ENCODE measurements at places on chromosomes 2 and 18.

GRCh38 chr2:238644095-238645081, 203.5 kb upstream of the TWIST2 start:
- DNase-seq, result peak; percentile 64

DNA sequence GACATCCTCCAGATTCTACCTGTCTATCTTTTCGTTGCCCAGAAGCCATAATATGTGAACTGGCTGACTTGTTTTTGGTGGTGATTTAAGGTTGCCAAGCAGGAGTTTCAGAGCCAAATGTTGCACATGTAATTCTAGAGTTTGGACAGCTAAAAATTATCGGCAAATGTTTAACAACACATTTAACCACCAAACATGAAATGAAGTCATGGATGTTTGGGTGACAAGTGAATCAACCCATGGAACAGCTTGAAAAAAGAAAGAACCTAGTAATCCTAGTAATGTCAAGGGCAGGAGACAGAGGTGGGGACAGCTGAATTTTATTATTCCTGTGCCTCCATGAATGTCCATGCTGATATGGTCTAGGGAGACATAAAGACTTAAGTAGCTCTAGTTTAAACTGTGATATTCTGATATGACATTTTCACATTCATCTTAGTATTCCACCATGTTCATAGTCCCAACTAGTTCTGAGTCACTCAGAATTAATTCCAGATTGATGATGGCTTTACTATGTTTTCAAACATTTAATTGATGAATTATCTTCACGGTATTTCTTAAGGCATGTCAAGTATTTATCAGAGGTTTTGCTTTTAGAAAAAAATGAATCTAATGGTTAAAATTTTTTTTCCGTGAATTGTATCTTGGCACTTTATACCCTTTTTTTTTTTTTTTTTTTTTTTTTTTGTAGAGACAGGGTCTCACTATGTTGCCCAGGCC, 101.7 kb downstream of the SOCS6 start:
- DNase-seq, result peak; percentile 71

- no peak for DNase-seq
Observed at GRCh38 chr2:179096090-179096489, 46.2 kb upstream of the CCDC141 start.

DNA sequence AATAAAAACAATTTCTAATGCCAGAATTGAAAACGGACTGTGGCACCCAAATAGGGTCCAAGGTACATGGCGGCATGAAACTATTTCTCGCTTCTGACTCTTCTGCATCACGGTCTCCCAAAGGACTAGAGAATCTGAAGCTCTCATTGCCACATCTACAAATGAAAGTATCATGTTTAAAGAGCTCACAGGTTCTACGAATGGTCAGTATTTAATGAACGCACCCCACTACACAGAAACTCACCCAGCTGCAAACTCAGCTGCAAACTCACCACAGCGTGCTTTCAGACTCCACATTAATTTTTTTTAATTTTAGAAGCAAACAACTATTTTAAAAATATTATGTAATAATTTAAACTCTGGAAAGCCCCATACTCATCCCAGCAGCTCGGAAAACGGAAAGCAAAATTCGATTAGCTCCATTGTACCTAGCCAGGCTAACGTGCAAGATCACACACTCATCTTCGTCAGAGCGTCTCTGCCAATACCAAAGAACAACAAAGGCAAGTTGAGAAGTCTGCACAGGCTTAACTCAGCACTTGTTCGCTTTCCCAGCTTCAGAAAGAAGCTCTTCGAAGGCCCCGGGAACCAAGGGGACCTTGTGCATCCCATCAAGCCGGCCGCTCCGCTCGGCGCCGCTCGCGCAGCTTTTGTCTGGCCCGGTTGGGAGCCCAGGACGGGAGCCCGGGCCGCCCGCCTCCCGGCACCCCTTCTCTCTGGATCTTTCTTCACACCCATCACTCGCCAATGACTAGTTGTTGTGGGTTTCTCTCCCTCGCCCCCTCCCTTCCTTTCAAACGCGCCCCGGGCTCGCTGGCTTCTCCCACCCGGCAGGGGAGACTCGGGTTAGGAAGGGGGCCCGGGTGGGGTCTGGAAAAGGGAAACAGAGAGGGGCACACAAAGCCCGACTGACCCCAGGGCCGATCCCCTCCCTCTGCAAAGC, 785 bp downstream of the CLASP1 start:
- DNase-seq, result no peak

DNA sequence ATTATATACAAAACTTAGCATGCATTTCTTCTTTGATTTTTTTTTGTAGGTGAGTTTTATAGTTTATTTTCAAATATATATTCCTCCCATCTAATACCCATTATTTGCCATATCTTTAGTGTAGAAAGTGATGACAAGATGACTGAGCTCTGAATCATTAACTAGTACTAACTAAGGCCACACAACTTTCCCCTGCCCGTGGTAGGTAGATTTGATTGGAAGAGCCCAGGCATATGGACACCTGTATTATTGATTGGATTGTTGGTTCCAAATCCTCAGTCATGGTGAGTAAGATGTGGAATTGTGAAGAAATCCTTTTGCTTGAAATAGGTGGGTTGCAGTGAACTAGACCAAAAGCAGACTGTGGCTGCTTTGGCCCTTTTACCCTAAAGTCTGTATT, 54.8 kb downstream of the ABI2 start:
- no peak for DNase-seq

- no peak for DNase-seq
Observed at GRCh38 chr2:7703048-7703447, 785.8 kb downstream of the RNF144A start.

DNA sequence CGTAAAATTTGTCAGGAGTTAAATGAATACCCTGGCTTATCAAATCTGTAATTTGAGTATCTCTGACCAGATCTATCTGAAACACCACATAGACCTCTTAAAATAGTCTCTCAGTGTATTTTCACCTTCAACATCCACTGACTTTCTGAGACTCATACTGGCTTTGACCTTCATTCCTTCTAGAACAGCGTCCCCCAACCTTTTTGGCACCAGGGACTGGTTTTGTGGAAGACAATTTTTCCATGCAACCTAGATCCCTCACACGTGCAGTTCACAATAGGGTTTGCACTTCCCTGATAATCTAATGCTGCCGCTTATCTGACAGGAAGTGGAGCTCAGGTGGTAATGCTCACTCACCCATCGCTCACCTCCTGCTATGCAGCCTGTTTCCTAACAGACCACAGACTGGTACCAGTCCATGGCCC, 3.2 kb downstream of the NBAS start:
- no peak for DNase-seq

DNA sequence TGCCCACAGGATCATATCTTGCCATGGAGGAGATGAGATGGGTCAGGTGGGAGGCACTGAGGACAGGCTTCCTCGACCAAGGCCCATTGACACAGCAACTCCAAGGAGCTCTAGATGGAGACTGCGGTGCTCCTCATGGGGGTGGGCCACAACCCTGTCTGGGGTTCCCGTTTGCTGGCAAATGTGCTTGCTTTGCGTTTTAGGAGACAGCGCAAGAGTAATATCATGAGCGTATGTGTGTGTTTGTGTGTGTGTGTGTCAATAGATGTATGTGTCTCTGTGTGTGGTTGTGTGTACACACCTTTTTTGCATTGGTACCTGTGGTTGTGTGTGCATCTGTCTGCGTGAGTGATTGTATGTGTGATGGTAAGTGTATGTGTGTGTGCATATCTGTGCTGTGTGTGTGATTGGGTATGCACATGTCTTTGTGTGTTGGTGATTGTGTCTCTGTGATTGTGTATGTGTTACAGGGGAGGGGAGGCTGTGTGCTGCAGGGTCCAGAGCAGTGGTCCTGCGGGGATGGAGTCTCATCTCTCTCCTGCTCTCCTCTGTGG, 4.4 kb downstream of the FBLN7 start:
- no peak for DNase-seq

- peak; percentile 44 for DNase-seq
Observed at GRCh38 chr18:45014047-45014501, 333.4 kb downstream of the SETBP1 start.

GRCh38 chr18:49021433-49022129, 70.8 kb upstream of the SMAD7 start:
- DNase-seq, result no peak

DNA sequence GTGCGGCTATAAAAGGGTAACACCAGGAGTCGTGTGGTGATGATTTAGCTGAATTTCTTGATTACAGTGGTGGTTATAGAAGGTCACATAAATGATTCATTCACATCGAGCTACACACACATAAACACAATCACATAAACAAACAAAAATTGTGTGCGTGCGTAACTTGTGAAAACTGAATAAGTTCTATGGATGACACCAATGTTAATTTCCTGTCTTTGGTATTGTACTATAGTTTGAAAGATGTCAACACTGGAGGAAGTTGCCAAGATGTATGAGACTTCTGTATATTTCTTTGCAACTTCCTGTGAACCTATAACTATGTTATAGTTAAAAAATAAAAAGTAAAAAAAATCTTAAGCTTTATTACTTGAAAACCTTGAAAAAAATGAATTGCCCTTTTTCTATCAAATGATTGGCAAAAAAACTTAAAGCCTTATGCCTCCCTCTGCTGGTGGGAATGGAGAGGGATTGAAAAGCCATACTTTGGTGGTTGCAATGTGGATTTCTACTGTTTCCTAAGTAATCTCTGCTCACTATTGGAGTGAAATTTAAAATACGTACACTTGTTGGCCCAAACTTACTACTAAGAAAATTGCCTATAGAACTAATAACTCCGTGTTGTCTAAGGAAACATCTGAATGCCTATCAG, 227.7 kb downstream of the RPIA start:
- DNase-seq, result no peak

DNA sequence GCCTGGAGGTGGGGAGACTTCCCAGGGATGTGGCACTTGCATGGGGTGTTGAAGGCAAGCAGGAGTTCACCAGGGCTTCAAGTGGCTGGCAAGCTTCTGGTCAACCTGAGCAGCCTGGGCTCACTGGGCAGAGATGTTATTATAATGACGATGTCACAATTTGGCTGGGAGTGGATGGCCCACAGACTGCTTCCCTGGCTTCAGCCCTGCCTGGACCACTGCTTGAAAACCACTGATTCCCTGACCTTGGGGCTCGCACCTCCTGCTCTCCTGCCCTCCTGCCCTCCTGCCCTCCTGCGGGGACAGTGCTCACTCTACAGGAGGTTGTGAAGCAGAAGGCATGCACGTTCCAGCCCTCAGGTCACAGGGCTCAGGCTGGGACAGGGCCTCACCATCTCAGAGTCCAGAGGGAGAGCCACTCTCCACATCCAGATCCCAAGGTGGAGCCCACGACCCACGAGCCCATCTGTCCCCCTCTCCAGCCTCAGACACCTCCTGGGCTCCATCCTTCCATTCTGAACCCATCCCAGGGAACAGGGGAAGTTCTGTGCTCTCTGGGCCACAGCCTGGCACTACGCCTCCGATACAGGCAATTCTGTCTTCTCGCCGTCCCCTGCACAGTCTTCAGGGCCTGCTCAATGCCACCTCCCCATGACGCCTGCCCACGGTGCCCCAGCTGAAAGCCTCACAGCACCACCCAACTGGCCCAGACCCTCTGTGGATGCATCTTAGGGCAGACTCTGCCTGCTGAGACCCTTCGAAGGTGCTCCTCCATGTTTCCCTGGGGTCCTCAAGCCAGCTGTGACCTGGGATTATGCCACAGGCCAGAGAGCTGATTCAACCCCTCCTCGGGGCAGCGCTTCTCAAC, 241.6 kb upstream of the RAB6C start:
- DNase-seq, result no peak

GRCh38 chr2:207133458-207133819, 32.3 kb downstream of the KLF7 start:
- DNase-seq, result no peak

GRCh38 chr2:8984855-8985254, 18.6 kb downstream of the MBOAT2 start:
- DNase-seq, result no peak

DNA sequence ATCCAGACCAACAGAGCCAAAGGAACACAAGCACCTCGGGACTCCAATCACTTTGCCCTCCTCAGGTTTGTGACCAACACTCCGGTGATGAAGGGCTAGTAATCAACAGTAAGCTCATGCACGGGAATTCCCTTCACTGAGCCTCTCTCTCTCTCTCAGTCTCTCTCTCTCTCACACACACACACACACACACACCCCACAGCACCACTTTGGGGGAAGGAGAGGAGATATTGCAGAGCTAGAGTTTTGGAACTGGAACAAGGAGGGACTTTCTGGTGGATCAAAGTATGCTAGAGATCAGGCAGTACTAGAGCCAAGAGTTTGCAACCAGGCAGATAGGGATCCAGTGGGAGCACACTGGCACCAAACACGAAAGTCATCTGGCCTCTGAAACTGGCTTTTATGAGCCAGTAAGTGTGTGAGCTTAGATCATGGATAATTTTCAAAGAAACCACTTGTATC, 98.7 kb downstream of the ANKRD44 start:
- DNase-seq, result no peak

GRCh38 chr18:48942554-48943261, 8.1 kb downstream of the SMAD7 start:
- DNase-seq, result peak; percentile 62

- no peak for DNase-seq
Observed at GRCh38 chr2:113831161-113831560, 58.7 kb upstream of the ACTR3 start.

DNA sequence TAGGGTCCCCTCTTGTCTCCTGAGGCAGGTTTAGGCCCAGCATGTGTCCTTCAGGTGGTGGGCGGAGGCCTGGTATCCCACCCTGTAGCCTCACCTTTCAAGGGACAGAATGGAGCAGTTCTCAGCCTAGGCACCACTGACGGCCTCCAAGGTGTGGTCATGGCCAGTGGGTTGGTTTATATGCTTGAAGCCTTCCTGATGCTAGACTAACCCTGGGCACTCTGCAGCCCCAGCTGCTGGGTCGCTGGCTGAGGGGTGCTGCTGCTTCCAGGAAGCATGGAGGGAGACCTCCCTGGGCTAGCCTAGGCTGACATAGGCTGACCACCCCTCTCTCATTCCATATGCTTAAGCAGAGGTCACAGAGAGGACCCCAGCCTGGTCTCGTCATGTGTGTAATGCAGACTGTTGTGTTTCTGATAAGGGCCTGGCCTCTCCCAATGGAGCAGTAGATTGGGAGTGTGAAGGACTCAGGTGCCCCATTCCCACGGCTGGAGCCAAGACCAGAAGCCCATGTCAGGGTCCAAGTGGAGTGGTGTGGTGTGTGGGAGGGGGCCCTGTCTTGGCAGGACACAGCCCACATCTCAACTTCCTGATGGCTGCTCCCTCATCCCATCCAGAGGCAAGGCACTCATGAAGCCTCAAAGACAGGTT, 206.6 kb downstream of the DYSF start:
- DNase-seq, result no peak

DNA sequence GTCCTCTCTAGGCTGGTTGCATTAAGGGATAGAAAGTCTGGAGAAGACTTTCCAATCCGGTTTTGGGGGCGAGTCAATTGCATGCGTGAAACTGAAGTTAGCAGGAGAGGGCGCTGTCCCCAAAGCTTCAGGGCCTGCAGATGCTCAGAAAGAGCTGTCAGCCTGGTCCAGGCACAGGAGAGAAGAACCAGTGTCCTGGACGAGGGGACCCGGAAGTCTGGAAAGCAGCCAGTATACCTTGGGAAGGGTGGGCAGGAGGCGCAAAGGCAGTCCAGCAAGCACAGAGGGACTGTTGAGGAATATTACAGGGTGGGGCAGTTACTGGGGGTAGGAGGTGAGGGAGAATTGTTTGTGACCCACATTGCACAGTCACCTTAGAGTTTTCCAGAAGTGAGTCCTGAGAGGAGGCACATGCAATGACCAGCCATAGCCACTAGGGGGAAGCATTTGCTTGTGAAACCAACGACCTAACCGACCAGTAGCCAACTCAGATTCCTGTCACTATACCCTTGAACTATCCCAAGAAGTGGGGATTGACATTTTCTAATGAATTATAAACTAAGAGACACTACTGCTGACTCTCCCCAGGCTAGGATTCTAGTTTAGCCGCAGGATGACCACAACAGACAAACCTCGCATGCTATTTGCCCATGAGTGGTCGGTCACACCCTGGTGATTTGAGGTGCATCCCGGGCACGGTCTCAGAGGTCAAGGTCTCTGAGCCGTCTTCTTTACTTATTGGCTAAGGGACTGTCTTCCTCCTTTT, 172.8 kb downstream of the RDH14 start:
- no peak for DNase-seq

All from fibroblast of skin of left biceps (primary cell).